NCI-H146 (cell line): ENCODE measurements at places on chromosomes 6 and 20.

GRCh38 chr6:149284904-149285303 is 32.6 kb upstream of the TAB2 start:
- DNase-seq, result no peak

GRCh38 chr6:38310061-38310460 is 329.7 kb downstream of the BTBD9 start:
- DNase-seq, result no peak

DNA sequence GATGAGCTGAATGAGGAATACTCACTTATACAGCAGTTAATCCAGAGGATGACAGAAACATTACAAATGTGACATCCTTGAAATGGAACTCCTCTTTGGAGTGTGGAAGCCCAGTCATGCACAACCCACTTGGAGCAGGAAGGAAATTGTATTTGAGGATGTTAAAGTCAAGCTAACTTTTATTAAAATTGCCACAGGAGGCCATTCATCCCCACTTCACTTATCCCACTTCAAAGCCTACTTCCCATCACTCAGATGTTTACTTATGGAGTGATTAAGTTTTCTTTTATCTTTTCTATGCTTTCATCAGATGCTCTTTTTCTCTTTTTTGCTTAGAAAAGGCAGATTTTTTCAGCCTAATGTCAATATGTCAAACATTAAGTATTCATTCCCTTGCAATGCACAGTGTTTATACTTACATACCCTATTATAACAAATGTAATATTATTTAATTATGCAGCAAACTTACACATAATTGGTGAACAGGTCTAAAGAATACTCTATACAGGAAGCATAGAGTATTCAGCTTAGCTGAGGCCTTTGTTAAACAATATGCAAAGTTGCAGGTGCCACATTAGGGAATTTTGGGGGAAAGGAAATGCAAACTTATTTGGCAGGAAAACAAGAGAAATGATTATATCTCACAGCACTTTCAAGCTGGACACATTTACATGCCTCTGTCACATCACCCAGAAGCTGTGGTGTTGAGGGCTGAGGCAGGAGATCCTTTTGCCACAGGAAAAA is 148.9 kb downstream of the KHDC1L start:
- no peak for DNase-seq

DNA sequence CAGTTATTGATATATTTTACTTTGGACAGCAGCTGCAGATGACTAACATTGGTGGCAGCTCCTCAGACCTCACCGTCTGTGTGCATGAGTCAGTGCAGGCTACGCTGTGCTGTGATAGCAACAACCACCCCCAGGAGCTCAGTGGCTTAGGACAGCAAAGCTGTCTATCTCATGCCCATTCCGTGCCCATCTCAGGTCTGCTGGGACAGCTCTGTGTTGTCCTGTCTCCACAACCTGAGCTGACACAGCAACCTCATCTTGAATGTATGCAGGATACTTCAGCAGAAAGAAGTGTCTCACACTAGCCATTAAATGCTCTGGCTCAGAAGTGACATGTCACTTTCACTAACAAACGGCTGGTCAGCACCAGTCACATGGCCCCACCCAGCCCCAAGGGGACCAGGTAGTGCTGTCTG is 47.7 kb downstream of the BANF2 start:
- no peak for DNase-seq

DNA sequence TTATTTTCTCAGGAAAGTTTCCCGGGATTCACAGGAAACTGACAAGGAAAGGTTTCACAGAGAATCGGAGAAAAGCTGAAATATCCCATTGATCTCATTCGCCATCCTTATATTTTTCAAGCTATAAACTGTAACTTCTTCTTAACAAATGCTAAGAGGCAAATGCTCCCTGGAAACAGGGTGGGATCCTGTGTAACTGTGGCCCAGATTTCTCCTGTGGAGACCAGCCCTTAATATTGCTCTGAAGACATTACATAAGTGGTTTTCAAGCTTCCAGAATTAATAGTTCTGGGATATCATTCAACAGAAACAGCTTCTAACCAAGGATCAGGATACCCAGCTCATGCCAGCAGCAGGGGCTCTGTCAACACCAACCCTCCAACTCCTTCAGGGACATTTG is 69.2 kb downstream of the THBS2 start:
- no peak for DNase-seq

DNA sequence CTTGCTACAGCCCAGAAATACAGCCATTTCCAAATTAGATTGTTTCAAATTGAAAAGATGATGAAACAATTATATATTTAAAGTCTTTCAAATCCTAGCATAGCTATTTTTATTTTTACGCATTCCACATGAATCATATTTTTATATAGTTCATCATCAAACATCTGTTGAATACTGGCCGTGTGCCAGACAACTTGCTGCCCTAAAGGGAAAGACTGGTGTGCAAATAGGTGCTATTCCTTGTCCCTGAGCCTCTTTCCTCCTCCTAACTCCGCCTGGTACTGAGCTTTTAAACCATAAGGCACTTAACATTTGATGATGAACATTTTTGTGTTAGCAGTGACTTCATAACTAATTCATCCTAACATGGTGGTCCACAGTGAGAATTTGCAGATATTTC is 18.7 kb upstream of the PLCG1 start:
- DNase-seq, result no peak

- no peak for DNase-seq
Observed at GRCh38 chr6:24415753-24416152, 13.0 kb downstream of the MRS2 start.

- no peak for DNase-seq
Observed at GRCh38 chr6:41654151-41654697, 16.0 kb downstream of the MDFI start.
